ENCODE measurements at places on chromosomes 2 and 18.

DNA sequence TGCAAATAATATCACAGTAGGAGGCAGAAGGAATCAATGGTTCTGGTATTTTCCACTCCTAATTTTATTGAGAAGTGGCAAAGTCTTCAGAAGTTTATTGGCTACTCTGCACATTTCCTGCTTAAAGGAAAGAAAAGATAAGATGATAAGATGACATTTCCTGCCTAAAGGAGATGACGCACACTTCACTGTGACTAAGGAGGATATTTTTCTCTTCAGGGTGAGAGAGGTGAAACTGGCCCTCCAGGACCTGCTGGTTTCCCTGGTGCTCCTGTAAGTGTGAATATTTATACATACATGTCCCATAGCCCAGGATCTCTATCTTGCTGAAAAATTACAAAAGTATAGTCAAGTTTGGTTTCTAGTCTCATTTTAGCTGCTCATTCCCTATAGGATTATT, 27.9 kb downstream of the COL3A1 start:
- DNase-seq = no peak

DNA sequence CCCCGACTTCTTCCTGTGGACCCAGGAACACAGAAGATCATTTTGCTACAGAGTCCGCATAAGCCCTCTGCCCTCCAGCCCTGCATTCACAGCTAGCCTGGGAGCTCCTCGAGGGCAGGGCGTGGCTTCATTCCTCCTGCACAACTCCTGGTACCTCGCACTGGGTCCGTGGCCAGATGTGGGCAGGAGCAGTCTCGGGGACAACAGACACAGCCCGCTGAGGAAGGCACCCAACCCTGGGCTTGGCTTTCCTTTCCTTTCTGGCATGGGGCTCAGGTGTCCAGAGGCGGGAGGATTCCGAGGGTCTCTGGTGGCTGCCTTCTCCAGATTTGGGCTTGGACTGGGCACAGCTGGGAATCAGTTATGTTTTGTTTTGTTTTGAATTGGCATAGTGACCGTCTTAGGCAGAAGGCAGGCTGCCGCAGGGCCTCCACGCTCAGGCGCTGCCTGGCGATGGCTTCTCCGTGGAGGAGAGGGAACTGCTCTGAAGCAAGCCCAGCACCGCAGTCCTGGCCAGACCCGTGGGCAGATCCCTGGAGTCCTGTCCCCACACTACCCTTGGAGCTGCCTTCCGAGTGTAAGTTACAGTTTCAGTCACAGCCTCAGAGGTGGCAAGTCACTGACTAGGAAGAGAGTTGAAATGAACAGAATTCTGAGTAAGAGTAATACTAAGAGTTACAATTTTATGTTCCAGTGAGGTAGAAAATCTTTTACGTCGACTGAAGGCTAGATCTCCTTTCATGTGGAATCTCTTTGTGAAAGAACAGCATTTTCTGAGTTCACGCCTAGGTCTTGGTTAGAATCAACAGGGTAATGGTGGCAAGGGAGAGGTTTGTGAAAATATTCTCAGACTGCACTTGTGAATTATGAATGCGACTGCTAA, 47.9 kb downstream of the LDLRAD4 start:
- DNase-seq = no peak

DNA sequence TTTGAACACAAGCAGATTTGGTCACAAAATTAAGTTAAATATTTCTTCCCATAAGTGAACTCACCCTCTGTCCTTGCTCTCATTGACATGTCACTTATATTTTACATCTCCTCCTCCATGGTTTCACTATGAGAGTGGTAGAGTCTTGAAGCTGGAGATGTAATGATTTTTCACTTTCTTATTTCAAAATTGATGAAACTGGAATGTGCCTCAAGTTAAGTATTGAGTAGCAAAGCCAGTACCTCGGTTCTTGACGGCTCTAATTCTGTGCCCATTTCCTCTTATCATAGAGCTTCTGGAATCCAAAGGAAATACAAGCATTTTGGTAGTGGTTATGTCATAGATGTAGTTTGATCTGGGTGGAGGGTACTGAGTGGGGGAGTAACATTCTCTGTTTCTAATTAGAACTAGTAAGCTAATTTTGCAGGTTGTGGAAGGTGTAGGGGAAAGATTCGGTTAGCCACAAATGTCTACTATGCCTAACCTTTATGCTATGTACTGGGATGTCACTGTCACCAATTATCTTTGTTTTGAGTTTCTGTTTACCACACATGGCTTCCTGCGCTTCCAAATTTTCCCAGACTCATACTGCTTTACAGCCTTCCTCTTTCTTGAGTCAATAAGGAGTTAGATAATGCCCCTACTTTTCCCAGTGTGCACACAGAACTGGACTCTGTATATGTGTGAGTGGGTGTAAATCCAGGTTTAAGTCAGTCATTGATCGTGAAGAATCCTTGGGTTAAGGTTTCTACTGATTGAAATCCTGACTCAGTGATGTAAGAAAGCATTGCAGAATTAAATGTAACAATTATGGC, 96.8 kb downstream of the DIS3L2 start:
- DNase-seq = no peak

GRCh38 chr2:168224346-168224745, 23.0 kb downstream of the STK39 start:
- no peak for DNase-seq

- no peak for DNase-seq
Observed at GRCh38 chr2:105760191-105760590, 15.5 kb downstream of the NCK2 start.

- no peak for DNase-seq
Observed at GRCh38 chr2:129813404-129813803, 166.1 kb upstream of the RAB6C start.

DNA sequence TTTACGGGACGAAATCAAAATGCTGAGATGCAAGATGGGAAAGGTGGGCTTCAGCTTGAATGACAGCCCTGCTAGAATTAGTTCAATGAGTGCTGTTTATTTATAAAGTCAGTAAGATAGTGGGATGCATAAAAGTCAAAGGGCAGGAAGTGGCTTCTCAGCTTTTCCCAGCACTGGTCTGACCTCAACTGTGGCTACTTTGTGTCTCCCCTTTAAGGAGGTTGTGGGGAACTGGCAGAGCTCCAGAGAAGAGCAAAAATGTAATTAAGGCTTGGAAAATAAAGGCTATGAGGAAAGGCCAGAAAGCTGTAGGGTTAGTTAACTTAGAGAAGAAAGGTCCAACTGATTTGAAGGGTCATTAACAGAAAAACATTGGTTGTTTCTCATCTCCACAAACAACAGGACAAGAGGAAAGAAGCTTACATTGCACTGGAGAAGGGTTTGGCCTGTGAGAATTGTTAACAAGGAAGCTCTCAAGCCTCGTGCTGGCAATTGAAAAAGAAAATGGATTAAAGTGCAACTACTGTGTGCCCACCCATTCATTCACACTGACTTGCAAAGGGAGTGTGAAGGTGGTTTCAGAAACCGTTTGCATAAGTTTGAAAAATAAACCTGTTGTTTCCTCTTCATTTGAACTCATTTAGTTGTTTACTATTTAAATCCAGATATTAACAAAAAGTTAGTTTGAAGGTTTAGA, 68.8 kb upstream of the CD28 start:
- peak; percentile 14 for DNase-seq

- no peak for DNase-seq
Observed at GRCh38 chr2:164967781-164968228, 12.5 kb upstream of the SLC38A11 start.

GRCh38 chr2:95738301-95738700, 146.5 kb downstream of the TRIM43 start:
- DNase-seq = no peak

GRCh38 chr2:109547280-109547679, 66.5 kb downstream of the SEPTIN10 start:
- DNase-seq = no peak

DNA sequence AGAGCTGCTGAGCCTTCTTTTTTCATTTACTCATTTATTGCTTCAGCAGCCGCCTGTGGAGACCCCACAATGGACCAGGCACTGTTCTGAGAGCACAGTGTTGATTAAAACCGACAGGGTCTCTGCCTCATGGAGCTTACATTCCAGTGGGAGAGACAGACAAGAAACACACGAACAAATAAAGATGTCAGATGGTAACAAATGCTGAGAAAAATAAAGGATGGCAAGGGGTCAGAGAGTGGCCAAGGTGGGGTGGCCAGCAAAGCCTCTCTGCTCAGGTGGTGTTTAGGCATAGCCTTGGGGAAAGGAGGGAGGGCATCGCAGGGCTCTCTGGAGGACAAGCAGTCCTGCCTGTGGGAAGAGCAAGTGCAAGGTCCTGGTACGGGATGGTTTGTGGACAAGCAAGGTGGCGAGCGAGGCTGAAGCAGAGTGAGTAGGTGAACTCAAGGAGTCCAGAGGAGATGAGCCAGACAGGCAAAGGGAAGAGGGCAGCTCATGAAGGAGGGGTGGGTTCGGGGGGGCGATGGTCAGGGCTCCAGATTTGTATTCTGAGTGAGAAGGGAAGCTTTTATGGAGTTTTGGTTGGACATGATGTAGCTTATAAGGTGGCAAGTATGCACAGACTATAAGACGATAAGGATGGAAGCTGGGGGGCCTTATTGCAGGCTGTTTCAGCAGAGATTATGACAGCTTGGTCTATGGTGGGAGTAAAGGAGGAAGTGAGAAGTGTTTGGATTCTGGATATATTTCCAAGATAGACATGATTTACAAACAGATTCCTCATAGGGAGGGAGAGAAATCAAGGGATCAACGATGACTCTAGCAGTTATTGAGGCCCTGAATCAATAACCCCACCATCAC, 8.8 kb upstream of the ITGB6 start:
- DNase-seq = no peak

- DNase-seq = no peak
Observed at GRCh38 chr18:371609-371982, 103.7 kb upstream of the THOC1 start.

DNA sequence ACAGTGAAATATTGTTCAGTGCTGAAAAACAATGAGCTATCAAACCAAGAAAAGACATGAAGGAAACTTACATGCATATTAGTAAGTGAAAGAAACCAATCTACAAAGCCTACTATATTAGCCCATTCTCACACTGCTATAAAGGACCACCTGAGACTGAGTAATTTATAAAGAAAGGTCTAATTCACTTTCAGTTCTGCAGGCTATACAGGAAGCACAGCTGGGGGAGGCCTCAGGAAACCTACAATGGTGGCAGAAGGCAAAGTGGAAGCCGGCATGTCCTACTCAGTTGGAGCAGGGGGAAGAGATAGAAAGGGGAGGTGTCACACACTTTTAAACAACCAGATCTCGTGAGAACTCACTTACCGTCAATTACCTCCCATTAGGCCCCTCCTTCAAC, 232.1 kb downstream of the TMX3 start:
- DNase-seq = no peak

GRCh38 chr2:39455826-39456225, 18.7 kb upstream of the MAP4K3 start:
- DNase-seq = no peak

- no peak for DNase-seq
Observed at GRCh38 chr2:52269696-52270485, 1238.0 kb upstream of the NRXN1 start.

DNA sequence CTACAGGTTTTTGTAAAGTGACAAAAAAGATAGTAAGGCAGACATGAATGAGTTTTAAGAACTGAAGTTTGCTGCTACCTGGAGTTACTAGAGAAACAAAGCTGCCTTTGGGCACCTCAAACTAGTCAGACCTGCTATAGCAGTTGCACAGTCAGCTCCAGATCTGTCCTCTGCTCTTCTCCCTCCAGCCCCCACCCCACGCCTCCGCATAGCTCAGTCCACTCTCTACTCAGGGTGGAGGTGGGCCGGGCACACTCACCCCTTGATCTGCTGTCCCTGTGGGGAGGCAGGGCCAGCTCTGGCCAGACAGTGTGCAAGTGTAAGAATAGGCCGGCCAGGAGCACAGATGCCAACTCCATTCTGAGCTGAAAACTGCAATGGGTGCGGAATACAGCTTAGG, 4.1 kb downstream of the SERTAD2 start:
- no peak for DNase-seq

DNA sequence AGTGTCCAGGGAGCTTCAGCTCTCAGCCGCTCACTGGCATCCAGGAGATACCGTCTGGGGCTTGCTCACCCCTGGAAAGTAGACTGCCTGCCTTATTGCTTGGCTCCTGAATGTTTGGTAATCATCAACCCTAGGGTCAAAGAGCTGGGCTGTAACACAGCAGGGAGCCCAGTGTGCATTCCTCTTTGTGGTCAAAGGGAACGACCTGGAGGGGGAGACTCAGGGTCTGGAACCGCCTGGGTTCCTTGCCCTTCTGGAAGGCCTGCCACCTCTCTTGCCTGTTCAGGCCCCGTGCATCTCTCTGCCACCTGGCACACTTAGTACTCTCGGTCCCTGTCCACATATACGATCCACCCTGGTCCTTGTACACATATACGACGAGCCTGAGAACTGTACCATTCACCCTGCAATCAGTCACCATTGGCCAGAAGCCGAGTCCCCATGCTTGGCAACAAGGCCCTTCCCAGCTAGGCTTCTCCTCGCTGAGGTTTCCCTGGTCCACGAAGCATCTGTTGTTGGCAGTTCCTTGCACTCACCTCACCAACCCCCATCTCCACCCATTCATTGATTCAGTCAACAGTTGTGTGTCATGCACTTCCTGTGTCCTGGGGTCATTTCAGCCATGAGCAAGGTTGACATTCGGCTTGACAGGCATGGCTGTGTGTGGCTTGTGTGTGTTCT, at the start of gene NAT8:
Gene NAT8, minus strand, starts transcription at position 85 of the 681 bp plus-strand sequence. CDS start 794 bp downstream, outside the sequence.
- no peak for DNase-seq

DNA sequence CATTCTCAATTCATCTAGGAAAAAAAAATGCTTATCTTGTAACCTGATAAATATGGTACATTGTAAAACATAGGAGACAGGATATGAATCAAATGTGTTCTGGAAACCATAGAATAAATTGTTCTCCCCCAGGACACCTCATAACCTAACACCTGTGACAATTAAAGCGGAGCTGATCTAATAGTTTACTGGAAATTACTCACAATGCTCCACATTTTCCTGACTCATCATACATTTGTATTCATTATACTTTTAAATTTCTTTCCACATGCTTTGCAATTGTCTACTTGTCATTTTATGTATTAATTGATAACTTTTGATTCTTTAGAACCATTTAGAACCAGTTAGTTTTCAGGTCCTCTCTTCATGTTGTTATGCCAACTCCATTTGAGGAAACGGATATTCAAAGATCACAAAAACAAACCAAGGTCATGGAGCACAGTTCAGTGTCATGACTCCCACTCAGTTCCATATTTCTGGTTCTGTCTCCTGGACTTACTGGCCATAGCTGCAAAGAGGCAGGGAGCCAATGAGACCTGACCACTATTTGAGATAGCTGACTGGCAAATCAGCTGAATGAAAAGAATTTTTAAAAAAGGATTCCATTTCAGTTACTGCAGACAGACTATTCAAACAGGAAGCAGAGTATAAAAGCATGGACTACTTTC, 128.5 kb downstream of the CALCRL start:
- no peak for DNase-seq
